Heart right ventricle (tissue), 16 donors: ENCODE measurements at places on chromosomes 7 and 10. TPM values are rescaled to one million over a fixed set of nuclear protein-coding genes. Genes with fewer than 3 reads are reported as not detected.

The CCNJ gene
- 1.7 TPM for polyA plus RNA-seq

The CTNNA3 gene
- polyA plus RNA-seq, result 2.0 TPM

The MMP21 gene
- 0.22 TPM for polyA plus RNA-seq

The CTAGE6 gene
- polyA plus RNA-seq, result 0.22 TPM

The MBL2 gene
- polyA plus RNA-seq, result not detected

The RASA4B gene
- 3.2 TPM for polyA plus RNA-seq

The MRC1 gene
- polyA plus RNA-seq, result 4.1 TPM

The INA gene
- 0.01 TPM for polyA plus RNA-seq

The WEE2 gene
- not detected for polyA plus RNA-seq

The BMPER gene
- polyA plus RNA-seq, result 1.0 TPM

The PLEKHA8 gene
- 1.8 TPM for polyA plus RNA-seq

The SP8 gene
- not detected for polyA plus RNA-seq

The SEMA3A gene
- 0.59 TPM for polyA plus RNA-seq

The DOCK1 gene
- 9.1 TPM for polyA plus RNA-seq

The TWIST1 gene
- 3.4 TPM for polyA plus RNA-seq

The SEMA3E gene
- polyA plus RNA-seq, result not detected

The AKR1C4 gene
- not detected for polyA plus RNA-seq

The NPFFR1 gene
- polyA plus RNA-seq, result not detected

The GRM8 gene
- polyA plus RNA-seq, result 0.16 TPM

The MMD2 gene
- not detected for polyA plus RNA-seq

The WNT8B gene
- polyA plus RNA-seq, result not detected

The CPA2 gene
- polyA plus RNA-seq, result not detected
